ENCODE measurements at places on chromosomes 2 and 18.

DNA sequence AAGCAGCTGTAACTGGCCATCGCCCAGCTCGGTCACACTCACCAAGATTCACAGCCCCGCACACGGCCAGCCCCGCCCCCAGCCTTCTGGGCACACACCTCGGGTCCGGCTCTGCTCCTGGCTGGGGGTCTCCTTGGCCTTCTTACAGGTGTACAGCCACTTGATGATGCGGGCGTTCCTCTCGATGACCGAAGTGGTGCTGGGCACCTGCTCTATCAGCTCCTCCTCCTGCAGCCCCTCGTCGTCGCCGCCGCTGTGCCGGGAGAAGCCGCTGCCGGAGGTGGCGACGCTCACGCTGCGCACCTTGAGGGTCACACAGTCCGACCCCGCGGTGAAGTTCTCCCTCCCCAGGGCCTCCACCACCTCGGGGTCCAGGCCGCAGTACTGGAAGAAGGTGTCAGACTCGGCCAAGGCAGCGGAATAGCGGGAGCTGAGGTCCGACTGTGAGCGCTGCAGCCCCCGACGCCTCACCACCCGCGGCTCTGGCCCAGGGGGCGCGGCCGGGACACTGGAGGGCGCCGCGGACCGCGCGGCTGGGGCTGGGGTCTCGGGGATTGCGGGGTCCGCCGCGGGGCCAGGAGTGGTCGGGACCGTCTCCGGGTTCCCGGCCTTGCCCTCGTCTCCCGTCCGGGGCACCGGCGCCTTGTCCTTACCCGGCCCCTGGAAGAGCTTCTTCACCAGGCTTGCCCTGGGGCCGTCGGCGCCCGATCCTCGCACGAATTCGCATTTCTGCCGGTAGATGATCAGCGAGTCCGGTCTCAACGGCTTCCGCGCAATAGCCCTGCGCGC lies 769 bp downstream of the FAM110C start:
- DNase-seq = no peak

- no peak for DNase-seq
Measured at GRCh38 chr2:10028407-10028987, 14.9 kb upstream of the KLF11 start.

- no peak for DNase-seq
Measured at GRCh38 chr2:147122944-147123343, 721.9 kb upstream of the ACVR2A start.

DNA sequence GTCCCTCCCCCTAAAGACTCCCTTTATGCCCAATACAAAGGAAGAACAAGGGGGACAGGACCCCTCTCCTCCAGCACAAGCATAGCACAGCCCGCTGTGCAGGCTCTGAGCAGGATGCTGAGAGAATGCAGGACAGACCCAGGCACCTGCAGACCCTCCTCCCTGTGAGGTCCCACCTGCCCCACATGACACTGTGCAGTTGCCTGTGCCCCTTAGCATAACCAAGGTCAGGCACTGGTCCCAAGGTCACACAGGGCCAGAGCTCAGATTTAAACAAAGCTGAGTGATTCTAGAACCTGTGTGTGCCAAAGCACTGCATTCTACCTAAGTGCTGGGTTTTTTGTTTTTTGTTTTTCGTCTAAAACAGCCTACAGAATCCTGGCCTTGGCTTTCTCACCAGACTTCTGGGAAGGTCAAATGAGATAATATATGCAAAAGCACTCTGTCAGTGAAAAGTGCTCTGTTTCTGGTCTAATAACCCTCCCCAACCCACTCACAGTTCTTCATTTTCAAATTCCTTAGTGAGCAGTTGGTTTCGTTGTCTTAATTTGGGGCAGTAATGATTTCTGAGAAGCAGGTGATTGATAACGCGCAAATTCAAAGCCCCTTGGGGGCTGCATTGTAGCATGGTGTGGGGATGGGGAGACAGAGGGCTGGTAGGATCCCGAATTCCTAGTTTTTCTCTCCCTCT lies 125.7 kb downstream of the KCTD1 start:
- no peak for DNase-seq

DNA sequence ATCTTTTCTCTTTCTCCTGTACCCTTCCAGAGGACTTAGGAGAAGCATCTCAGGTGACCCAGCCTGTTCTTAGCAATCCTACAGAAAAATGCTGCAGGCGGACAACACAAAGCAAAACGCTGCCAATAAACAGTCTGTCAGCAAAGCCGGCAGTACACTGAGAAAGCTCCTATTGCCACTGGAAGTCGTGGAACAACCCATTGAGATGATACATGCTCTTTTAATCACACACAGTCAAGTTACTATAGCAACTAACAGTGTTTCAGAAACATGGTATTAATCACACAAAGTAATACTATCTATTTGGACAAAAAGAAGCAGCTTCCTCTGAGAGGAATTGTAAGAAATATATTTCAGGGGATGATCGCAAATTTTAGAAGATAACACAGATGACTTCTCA lies 10.5 kb downstream of the CTLA4 start:
- no peak for DNase-seq

Data from fibroblast of skin of left quadriceps (primary cell).